ENCODE measurements at places on chromosomes 2 and 18.

- no peak for DNase-seq
Observed at GRCh38 chr2:72003796-72004195, 143.9 kb downstream of the CYP26B1 start.

GRCh38 chr18:58224425-58224750, 180.4 kb downstream of the NEDD4L start:
- DNase-seq, result no peak

- DNase-seq, result no peak
Observed at GRCh38 chr2:40168546-40168945, 283.3 kb downstream of the SLC8A1 start.

DNA sequence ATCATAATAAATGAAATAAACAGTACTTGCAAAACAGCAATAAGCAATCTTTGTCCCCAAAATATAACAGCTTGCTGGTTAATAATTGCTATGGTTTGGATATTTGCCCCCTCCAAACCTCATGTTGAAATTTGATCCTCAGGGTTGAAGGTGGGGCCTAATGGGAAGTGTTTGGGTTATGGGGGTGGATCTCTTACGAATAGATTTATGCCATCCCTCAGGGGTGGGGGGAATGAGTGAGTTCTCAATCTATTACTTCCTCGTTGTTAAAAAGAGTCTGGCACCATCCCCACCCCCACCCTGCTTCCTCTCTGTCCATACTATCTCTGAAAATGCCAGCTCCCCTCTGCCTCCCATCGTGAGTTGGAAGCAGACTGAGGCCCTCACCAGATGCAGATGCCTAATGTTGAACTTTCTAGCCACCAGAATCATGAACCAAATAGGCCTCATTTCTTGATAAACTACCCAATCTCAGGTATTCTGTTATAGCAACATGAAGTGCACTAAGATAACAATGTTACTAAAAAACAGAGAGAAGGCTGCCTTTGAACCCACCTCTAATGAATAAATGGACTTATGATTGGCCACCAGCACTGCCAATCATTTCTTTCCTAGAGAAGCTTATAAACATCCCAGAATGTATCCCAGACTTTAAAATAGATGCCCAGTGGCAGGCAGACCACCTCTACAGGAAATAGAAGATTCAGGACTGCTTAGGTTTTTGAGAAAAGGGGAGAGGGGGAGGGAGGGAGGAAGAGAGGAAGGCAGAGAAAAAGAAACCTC, 90.1 kb downstream of the ALPK2 start:
- DNase-seq, result no peak

DNA sequence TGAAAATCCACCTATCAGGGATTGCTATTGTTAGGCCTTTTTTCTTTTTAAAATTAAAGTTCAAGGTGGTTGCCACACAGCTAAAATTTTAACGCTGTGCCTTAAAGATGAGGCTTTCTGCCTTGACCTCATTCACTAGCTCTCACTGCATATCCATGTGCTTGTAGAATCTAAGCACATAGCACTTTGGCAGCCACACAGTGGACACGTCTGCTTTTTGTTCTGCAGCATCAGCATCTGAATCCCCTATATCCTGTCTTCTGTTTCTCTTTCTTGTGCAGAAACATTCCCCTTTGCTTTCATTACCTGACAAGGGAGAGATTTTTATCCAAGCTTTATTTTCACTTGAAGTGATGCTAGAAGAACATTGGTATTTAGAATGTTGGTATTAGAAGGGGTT, 38.1 kb downstream of the RALB start:
- DNase-seq, result no peak

GRCh38 chr2:161578998-161579397, 45.2 kb upstream of the SLC4A10 start:
- DNase-seq, result no peak

DNA sequence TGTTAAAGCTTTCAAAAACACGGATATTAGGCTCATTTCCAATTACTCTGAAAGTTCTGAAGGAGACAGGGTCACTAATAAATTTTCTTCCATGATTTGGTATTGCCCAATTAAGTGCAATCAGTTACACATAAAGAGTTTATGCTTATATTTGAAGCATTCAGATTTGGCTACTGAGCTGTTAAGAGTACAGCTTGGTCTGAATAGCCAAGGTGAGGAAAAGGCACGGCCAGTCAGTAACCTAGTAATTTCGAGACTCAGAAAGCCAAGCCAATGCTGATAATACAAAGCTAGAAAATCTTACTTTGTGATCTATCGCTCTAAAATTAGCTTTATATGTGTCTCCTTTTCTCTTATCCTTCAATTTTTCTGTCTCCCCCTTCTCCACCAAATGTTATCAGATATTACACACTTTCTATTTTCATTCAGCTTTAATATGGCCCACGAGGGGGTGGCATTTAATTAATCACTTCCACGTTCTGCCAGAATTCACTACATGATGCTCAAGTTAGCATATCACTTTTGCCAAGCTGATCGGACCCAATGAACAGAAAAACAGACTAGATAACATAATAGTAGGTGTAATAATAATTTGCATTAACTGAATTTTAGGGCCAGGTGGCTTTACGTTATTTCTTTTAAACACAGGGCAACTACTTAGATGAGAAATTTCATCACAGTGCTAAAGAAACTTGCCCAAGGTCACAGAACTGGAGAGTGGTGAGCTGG, 138.4 kb downstream of the TCF4 start:
- DNase-seq, result no peak

DNA sequence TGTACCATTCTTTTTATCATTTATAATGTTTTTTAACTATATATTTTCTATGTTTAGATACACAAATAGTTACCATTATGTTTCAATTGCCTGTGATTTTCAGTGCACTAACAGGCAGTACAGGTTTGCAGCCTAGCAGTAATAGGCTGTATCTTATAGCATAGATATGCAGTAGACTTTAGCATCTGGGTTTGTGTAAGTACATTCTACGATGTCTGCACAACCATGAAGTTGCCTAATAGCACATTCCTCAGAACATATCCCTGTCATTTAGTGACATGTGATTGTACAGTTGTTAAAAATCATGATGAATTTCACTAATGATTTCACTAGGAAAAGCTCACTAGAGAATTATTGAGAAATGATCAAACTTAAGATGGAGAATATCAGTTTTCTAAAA, 884.6 kb downstream of the DPP10 start:
- no peak for DNase-seq

DNA sequence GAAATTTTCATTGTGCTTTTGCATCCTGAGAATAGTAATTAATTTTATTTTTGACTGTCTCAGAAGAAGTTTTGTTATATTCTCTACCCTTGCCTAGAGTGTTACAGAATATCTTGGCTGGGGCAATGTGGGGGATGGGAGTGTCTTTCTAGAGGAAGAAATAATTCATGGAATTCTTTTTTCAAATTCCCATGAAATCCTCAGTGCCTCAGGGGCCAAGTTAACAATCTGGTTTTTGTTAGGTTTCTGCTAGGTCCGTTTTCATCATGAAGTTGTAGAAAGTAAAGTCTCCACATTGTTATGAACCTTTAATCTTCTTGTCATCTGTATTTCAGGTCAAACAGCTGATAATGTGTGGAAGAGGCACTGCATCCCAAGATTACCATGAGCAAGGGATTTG, 145.6 kb upstream of the GYPC start:
- DNase-seq, result no peak

DNA sequence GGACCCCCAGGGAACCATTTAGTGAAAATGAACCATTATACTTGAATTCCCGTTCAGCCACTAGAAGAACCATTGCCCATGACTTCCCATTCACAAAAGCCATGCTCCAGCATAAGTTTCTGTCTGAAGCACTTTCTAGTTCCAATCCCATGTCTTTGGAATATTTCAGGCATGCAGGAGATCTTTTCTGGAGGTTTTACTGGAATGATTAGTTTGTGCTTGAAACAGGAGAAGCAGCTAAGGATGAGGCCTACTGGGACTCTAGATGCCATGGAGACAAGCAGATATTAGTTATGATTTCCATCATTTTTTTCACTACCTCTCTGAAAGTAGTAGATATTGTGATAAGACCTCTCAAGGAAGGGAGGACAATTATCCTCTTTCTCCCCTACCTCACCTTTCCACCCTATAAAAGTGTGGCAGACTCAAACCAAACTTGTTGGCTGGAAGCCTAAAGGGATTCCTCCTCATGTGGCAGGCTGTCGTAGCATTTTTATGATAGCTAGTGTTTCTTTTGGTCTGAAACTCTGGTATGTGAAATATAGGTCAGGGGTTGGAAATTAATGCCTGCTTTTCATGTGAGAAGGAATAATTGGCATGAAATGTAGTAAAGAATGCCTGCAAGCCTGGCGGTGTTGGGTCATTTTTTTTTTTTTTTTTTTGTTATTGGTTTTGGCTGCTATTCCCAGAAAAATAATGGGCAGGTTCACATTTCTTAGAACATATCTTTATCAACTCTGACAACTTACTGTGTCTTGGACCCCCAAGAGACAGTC, 29.3 kb upstream of the MMADHC start:
- no peak for DNase-seq

DNA sequence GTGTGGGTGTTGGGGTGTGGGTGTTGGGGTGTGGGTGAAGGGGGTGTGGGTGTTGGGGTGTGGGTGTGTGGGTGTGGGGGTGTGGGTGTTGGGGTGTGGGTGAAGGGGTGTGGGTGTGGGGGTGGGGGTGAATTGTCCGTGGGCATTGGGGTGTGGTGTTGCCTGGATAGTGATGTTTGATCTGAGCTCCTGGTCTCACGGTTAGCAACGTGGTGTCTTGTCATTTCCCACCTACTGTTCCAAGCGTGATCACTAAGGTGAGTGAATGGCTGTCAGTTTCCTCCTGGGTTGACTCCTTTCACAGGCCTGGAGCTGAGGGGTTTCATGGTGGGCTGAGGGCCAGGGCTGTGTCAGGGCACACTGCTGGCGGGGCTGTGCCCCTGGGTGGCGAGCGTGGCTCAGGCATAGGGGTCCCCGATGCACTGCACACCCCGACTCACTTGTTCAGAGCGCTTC, 27.2 kb downstream of the RTP5 start:
- DNase-seq, result no peak

- DNase-seq, result no peak
Observed at GRCh38 chr18:69528435-69528834, 127.7 kb downstream of the DOK6 start.

GRCh38 chr2:219459460-219460311, 25.0 kb downstream of the SPEG start:
- no peak for DNase-seq

DNA sequence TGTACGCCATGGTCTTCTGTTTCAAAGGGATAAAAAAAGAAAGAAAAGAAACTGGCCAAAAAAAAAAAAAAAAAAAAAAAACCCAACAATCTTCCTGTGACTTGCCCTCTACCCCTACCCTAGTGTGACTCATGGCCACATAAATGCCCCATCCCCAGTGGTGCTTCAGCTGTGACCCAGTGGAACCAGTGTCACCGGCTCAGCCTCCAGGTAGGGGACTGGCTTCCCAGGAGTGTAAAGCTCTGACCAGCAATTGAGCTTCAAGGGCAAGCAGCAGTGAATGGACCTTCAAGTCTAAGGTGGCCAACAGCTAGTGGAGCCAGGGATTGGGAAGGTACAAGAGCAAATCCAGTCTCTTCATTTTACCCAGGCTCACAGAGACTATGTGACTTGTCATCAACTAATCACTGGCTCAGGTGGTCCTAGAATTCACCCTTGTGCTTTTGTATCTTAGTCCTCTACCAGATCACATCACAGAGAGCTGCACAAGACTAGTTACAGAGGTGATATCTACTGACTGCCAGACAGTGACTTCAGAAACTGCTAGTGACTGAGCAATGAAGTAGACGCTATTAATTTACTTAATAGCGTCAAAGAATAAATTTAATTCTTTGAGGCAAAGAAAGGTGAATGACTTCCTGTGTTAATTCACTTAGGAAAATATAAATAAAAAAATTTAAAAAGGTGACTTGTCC, 1.3 kb upstream of the TGFBRAP1 start:
- DNase-seq, result no peak

GRCh38 chr2:44495035-44495434, 133.3 kb downstream of the CAMKMT start:
- no peak for DNase-seq

- no peak for DNase-seq
Observed at GRCh38 chr18:9156604-9157249, 20.1 kb downstream of the ANKRD12 start.

- DNase-seq, result no peak
Observed at GRCh38 chr2:168138901-168139300, 108.5 kb downstream of the STK39 start.

Measured in hippocampal formation (tissue), 2 donors.